Right kidney (tissue), 9 donors: ENCODE measurements at places on chromosomes 5 and 9.

DNA sequence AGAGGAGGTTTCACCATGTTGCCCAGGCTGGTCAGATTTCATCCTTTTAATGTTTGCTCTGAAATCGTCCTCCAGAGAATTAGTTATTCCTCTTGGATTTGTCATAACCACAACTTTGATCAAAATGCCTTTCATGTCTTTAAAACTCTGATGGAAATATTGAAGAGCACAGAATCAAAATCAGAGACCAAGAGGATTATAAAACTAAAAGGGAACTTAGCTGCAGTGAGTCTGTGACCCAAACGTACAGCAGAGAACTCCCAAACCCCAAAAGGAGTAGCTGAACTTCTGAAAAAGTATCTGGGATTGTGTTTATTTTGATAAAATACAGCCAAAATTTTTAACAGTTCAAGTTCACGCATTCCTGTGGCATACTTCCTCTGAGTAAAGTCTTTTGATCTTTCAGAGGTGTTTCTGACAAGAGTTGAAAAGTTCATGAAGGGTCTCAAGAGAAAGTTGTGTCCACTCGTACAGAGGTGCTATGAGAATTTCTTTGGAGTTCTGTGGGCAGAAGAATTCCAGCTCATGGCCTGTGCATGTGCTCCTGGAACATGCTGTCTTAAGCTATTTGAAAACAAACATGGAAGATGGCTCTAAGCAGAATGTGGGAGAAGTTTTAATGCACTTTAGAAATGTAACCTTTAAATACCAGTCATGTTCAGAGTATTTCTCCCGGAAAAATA lies 124.0 kb downstream of the ESM1 start:
- no peak for DNase-seq

GRCh38 chr5:126937771-126938170 lies 92.6 kb downstream of the MARCHF3 start:
- no peak for DNase-seq

GRCh38 chr9:70746316-70746715 lies 331.9 kb upstream of the KLF9 start:
- no peak for DNase-seq

DNA sequence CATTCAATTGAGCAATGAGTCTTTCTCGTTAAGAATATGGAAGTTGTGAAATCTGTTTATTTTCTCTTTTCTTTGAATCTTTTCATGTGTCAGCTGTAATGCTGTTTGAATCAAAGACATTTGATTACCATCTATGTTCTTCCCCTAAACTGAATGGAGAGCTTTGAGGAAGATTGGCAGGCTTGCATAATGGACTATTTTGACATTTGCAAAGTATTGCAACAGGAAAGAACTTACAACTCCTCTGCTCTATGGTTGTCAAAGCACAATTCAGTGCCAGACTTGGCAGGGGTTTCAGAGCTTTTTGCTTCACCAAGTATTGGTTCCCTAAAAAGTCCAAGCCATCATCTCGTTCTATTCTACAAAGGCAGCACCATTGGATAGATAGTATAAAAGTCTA lies 549.0 kb upstream of the NUDT12 start:
- no peak for DNase-seq

GRCh38 chr5:122673343-122673742 lies 101.5 kb upstream of the SNX2 start:
- DNase-seq: no peak

- no peak for DNase-seq
Measured at GRCh38 chr5:35822511-35822910, 34.2 kb upstream of the IL7R start.

GRCh38 chr9:107033966-107034365 lies 171.0 kb downstream of the ZNF462 start:
- no peak for DNase-seq
